Activated naive CD4-positive, alpha-beta T cell treated with anti-CD3 and anti-CD28 coated beads, Interleukin-2, amount 50 U/mL, for 16 hours (primary cell): ENCODE measurements at places on chromosomes 11 and 22.

GRCh38 chr11:62439785-62440602, 21.2 kb downstream of the SCGB1A1 start:
- no peak for DNase-seq

- DNase-seq: no peak
Observed at GRCh38 chr11:86442420-86442819, 67.7 kb downstream of the CCDC81 start.

- no peak for DNase-seq
Observed at GRCh38 chr11:62409831-62410230, 9.0 kb upstream of the SCGB1A1 start.

- no peak for DNase-seq
Observed at GRCh38 chr11:38153985-38154384, 1555.9 kb upstream of the RAG2 start.

- no peak for DNase-seq
Observed at GRCh38 chr11:69013009-69013951, at the start of gene MRGPRF. Gene MRGPRF (minus strand): TSS chr11:69013246. CDS start chr11:69009901, 3,345 bp downstream.

- DNase-seq: no peak
Observed at GRCh38 chr22:27546157-27546935, 255.2 kb downstream of the MN1 start.

- no peak for DNase-seq
Observed at GRCh38 chr22:36395915-36396314, 8.1 kb upstream of the MYH9 start.

- DNase-seq: peak; percentile 55
Observed at GRCh38 chr22:17085277-17086181, 729 bp downstream of the IL17RA start.

DNA sequence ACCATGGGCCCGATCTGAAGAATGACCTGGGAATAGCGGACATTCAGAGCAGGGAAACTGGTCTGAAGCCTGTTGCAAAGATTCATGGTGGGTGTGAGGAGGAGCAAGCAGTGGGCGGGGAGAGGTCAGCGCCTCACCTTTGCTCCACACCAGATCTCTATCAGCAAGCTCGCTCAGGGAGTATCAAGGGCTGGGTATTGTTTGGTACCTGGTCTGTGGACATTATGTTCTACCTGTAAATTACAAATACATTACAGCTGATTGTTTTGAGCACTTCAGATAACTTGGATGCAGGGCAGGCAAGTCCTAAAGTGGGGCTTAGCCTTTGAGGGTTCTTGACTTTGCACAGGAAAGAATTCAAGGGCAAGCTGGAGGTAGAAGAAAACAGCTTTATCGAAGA, 10.8 kb upstream of the SEC14L4 start:
- DNase-seq: no peak

DNA sequence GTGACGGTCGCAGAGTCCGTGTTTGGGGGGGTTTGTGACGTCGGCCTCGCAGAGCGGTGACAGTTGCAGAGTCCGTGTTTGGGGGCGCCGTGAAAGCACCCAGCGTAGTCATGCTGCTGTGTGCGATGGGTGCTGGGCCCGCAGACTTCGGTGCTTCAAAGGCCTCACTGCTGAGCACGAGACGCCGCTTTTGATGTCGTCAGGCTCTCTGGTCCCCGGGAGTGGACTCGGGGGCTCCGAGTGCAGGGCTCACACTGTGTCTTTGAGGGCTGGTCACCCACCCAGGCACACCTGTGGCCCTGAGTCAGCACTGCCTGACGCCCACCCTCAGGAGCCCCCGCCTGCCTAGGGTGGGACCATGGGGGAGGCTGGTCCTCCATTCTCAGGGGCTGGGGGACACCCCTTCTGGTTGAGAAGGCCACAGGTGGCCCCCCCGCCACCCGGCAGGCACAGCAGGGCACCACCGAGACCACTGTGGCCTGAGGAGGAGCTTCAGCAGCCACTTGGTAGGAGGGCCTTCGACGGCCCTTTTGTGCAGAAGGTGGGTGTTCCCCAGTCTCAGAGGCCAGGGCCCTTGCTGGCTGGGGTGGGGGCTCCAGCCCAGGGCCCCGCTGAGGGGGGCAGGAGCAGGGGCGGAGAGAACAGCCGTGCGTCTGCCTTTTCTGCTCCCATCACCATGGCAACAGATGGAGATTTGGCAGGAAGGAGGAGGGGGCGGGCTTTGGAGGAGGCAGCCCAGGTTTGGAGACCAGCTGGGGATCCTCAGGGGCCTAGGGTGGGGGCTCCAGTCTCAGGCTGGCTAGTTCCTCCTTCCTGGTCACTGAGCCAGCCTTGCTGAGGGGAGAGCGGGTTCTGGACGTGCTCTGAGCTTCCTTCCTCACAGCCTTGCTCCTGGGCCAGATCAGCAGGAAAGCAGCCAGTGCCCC, 20.9 kb downstream of the BRSK2 start:
- DNase-seq: no peak

DNA sequence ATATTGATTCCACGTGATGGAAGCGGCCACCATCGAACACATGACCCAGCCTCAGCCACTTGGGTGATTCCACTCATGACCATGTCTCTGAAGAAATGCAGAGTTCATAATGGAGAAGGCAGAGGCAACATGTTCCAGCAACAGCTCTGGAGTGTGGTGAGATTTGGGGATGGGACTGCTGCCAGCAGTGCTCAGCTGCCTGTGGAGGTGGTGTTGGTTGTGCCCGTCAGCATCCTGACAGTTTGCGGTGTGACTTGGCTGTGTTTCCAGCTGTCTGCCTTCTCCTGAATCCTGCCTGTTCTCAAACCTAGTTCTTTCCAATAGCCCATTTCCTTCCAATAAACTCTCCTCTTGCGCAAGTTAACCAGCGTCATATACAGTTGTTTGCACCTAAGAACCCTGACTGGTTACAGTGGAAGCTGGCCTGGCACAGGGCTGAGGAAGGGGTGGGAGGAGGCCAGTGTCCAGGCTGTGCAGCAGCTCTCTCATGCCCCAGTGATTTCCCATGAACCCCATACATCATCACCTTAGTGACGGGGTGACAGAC, 22.0 kb upstream of the OR8B8 start:
- DNase-seq: no peak

DNA sequence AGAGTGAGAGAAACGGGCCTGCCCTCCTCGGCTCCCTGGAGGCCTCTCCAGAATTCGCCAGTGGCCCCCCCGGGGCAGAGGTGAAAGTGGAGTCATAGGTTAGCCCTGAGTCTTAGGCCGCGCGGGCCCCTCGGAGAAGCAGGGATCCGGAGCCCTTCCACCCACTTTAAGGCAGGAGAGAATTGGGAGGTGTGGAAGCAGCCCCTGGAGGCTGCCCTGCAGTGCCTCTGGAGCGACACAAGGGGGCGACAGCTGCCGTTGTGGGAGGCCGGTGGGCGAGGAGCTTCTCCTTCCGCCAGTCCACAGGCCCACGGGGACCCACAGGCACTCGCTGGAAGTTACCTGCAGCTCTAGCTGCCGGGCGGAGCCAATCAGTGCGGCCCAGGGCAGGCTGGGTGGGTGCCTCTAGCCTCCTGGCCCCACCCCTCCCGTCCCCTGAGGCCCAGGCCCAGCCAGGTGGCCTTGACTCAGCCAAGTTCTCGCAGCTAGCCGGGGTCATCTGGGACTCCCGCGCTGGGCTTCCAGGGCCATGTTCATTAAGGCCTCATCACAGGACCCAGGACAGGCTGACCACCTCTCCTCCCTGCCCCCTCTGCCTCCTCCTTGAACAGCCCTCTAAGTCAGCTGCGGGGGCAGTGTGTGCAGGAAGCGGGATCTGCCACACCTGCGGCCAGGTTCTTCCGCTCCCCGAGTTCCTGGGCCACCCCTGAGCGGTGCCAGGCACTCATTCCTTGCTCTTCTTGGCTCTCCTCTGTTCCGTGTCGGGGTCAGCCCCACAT, 5.0 kb downstream of the DGKZ start:
- DNase-seq: peak; percentile 71

DNA sequence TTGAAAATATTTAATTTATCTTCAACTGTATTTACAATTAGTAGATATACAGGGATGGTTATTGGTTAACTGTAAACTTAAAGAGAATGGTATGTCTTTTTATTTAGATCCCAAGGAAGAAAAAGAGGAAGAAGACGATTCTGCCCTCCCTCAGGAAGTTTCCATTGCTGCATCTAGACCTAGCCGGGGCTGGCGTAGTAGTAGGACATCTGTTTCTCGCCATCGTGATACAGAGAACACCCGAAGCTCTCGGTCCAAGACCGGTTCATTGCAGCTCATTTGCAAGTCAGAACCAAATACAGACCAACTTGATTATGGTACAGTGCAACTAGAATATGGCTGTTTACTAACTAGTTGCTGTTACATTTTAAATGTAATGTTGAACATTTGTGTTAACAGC, 12.7 kb upstream of the CNTF start:
- DNase-seq: no peak

DNA sequence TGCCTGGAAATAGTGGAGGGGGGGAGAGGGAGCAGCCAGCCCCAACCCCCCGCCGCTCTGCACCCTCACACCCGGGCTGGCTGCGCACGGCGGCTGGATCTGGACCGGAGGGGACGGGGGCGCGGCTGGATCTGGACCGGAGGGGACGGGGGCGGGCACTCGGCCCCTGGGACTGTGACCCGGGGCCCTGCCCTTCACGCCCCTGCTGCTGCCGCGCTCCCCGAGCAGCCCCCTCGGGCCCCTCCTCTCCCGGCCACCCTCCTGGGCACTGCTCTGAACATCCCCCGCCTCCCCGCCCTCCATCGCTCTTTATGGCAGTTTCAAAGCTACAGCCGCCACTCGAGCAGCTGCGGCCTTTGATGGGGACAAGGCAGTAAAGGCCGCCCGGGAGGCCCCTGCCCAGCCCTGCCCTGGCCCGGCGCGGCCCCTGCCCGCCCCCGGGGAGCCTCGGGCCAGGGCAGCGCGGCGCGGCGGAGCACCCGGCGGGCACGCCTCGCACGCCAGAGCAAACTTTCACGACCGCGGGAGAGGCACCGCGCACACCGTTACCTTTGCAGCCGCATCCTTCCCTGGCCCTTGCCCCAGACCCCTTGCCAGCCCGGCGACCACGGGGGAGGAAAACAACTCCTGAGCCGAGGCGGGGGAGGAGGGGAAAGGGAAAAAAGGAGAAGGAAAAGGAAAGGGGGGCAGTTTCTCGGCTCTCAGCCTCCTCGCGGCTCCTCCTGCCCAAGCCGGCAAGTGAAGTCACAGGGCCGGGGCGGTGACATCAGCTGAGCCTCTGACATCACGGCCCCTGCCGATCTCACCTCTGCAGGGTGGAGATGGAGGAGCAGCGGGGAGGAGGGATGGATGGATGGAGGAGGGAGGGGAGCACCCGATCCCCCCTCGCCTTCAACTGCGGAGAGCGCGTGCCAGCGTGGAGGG, 13.1 kb upstream of the TCF20 start:
- DNase-seq: peak; percentile 59
